ENCODE measurements at places on chromosomes 6 and 20.

- no peak for DNase-seq
These were observed 1.1 kb downstream of the NFATC2 start for GRCh38 chr20:51541189-51542032.

DNA sequence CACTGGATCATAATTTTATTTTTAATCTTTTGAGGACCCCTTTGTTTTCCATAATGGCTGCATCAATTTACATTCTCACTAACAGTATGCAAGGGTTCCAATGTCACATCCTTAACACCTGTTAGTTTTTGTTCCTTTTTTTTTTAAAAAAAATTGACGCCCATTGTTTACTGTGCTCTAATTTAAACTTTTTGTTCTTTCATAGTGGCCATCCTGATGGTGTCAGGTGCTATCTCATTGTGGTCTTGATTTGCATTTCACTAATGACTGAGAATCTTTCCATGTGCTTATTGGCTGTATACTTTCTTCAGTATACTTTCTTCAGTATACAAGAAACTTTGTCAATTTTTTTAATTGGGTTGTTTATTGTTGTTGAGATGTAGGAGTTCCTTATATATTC lies 347.0 kb downstream of the RNGTT start:
- no peak for DNase-seq

DNA sequence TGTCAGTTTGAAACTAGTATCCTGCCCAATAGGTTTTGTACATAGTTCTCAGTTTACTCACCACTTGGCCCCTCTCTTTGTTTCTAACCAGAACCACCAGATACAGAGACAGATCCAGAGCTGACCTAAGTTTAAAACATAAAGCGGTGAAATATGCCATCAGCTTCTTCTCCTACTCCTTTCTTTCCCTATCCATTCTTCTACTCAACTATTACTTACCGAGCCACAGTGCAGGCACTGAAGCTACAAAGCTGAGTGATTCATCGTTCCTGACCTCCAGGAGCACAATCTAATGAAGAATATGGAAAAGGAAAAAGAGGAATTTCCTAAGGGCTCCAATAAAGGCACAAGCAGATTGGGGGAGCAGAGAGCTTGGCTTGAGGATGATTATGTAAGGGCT lies 286.0 kb downstream of the FOXC1 start:
- no peak for DNase-seq

DNA sequence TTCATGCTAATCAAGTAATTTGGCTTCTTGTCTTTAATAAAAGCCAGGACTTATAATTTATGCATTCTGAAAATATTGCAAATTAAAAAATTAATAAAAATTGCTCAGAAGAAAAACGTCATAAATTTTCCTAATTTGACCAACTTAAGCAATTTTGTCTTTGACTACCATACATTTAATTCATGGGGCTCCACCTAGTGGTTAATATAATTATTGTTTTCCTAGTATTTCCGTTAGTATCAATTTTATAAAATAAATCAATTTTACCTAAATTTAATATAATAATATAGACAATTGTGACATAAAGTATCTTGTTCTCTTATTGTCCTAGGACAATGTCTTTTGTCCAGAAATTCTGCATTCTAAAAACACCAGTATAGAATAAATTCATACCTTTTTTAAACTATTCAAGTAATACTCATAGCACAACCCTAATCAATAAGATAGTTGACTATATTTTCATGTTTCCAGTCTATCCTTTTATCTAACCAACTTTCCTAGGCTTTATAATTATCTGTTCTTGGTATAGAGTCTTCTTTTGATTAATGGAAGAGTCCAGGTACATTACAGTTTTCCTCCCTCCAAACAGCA lies 319.9 kb downstream of the TRDN start:
- DNase-seq = no peak

- DNase-seq = peak; percentile 47
These were observed 10.4 kb downstream of the PLCG1 start for GRCh38 chr20:41147767-41148191.

DNA sequence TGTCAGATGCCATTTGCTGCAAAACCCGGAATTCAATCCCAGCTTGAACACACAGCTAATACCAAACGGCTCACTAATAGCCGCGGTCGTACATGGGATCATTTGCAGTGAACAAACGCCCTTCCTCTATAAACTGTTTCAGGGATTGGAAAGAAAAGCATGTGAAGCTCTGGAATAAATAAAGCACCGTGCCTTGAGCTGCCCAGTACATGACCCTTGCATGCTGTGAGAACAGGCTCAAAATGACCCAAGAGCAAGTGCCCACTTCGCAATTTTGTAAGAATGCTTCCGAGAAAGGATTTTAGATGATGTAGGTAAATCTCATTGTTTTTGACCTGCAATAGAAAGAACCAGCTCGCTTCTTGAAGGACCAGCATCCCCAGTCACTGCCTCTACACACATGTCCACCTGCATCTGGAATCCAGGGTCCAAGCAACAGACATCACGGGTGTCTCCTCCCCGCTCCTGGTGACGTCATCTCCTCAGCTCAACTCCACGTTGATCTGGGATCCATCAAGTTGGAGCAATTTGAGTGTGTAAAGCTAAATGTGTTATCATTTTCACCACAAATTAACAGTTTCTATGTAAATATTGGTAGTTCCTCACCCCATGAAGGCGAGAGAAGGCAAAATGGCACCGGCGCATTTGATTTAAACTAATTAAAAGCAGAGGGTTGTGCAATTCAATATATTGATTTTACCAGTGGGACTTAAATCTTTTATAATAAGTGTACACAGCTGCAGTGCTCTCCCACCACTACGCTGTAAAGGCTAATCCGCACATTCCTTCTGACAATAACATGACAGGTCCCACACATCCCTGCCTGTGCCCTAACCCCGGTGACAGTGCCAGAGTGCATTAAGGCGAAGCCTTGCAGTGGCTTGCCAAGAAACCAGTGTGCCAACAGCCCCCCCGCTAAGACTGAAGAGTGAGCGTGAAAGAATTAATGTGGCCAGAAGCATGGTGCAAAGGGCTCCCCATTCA lies 6.2 kb downstream of the BMP7 start:
- no peak for DNase-seq

DNA sequence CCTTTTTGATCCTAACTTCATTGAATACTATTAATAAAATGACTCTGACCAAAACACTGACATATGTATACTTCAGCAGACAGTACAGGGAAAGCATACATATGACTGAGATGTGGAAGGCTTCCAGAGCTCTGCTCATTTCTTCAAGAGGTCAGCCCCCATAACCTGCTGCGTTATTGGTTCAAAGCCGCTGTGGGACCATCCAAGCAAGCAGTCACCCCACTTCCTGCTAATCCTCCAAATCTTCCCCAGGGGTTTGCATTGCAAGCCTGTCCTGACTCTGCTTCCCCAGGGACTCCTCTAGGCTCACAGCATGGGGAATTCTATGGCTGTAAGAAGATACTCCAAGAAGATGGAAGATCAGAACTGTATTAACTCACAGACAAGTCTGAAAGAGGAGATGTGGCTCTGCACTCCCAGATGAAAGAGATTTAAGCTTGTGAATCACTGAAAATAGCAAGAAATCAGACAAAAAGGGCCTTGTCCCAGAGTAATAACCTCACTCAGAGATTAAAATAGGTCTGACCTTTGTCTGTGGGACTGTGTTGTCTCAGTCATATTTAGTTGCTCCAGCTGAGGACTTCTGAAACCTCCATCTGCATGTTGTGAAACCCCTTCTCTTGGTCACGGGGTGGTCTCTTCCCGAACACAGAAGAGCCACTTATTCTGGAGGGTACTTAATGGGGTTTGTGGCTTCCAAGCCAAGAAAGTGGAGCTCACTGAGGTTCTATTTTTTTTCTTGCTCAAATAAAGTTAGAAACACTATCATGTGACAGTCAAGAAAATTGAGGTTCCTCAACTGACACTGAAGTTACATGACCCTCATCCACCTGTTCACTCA lies 101.5 kb upstream of the MARCKS start:
- DNase-seq = no peak

DNA sequence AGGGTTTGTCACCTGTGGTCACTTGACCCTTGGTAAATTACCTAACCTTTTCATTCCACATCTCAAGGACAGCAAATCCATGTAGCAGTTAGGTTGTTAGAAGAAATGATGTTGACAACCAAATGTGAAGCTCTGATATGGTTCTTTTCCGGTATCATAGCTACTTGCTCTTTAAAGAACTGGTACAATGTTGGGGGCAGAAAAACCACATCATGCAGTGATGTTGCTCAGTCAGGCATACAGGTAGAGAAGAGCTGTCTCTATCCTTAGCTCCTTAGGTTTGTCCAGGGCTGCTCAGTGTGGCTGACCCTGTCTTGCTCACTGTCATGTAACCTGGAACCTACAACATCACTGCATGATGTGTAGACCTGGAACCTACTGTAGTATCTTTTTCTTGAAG lies 135.5 kb downstream of the LRRC1 start:
- DNase-seq = no peak

GRCh38 chr6:7154341-7155139 lies 46.8 kb downstream of the RREB1 start:
- no peak for DNase-seq

GRCh38 chr20:33874129-33874528 lies 63.0 kb downstream of the CHMP4B start:
- no peak for DNase-seq

- DNase-seq = no peak
These were observed 22.6 kb downstream of the SNX9 start for GRCh38 chr6:157845493-157846259.

GRCh38 chr20:59598625-59599310 lies 5.6 kb upstream of the PHACTR3 start:
- DNase-seq = peak; percentile 37

DNA sequence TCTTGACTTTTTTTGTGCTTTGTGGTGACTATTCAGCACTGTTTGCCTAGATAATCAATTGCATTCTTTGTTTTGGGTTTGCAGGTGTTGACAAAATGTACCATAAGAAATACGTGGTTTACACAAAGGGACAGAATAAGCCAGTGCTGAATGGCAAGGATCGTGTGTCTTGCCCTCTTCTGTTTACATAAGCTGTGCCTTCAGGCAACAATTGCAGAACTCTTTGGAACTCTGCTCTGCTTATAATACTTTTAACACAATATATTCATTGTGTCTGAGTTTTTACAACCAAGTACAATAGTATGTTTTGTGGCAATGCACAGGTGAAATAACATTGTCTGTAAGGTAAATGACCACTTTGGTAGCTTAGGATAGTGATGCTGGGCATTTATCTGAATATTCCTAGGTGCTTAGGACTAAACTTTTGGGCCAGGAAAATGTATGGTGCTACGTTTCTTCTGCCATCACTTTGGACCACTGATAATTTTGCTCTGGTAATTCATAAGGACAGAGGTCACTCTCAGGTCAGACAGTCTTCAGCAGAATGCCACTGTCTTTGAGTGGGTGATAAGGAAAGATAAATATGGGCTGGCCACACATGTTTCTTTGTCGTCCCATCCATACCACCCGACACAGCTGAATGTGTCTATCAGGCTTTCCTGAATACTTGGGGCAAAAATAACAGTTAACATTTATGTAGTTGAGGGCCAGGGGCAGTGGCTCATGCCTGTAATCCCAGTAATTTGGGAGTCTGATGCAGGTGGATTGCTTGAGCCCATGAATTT lies 344.6 kb upstream of the IMPG1 start:
- no peak for DNase-seq

- no peak for DNase-seq
These were observed 114.7 kb downstream of the GJA10 start for GRCh38 chr6:90008908-90009501.

- DNase-seq = peak; percentile 11
These were observed 68.5 kb downstream of the PLEKHG1 start for GRCh38 chr6:150667977-150668716.

DNA sequence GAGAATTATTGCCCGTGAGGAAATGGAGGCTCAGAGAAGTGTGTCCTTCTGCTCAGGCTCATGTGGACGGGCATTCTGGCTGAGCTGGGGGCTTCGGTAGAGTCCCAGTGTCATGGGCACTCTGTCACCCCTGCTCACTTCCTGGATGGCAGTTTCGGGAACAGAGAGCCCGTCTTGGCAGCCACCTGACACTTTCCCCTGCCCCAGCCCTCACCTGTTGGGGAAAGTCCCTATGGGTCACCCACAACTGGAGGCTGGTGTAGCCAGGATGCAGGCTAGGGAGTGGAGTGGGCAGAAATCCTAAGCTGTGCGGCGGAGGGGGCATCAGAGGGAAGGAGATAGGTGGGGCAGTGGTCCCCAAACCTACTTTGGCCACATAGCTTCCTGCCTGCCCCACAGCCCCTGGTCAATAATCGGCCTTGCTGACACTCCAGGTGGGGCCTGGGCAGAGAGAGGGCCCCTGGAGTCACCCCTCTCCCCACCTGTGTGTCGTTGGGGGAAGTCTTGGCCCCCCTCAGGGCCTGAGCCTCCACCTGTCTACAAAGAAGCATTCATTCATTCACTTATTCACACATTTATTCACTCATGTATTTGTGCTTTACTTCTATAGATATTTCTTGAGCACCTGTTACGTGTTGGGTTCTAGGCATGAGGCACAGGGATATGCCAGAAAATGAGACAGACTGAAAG lies 40.5 kb downstream of the SNAI1 start:
- no peak for DNase-seq

DNA sequence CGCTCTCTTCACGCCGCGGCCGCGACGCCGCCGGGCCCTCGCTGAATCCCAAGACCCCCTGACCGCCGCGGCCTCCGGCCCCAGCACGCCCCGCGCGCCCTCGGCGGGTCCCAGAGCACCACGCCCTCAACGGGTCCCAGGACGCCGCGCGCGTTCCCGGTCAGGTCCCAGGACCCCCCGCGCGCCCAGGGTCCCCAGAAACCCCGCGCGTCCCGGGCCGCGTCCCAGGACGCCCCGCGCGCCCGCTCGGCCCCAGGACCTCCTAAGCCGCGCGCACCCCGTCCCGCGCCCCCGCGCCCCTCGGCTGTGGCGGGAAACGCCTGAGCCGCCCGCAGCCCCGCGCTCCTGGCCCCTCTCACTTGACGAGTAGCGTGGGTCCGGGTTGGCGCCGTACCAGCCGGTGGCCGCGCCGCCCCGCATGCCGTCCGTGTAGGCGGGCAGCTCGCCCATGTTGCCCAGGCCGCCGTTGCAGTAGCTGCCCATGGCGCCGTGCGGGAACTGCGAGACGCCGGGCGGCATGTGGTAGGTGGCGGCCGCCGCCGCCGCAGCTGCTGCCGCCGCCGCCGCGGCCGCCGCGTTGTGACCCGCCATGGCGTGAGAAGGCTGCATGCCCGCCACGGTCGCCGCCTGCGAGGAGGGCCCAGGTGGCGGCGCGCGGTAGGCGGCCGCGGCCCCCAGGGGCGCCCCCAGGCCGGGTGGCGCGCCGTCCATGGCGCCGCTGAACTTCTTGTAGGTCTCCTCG lies 556 bp downstream of the NKX2-4 start:
- DNase-seq = no peak

DNA sequence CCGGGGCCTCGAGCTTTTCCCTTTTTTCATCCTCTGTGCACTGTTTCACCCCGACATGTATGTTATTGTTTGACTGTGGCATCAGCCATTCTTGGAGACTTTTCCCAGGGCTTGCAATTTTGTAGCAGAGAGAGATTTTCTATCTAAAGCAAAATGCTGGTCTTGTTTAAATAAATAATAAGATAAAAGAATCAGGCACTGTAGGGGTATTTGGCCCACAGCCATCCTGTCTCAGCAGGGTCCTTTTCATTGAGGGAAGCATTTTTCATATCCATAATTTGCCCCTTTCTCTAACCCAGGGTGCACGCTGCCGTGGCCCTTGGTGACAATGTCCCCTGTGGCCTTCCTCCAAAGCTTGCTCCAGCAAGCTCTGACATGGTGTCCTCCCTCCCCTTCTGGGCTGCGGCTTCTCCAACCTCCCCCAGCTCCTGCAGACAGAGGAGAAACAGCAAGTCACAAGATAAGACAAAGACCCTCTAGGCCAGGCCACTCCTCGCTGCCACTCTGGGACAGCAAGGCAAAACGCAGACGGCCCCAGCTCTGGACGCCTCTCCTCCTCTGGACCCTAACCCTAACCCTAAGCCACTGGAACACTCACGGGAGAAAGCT lies 117.6 kb downstream of the MYLK4 start:
- no peak for DNase-seq

Measured in C1 segment of cervical spinal cord (tissue), 14 donors.